Foreskin melanocyte (primary cell): ENCODE measurements at places on chromosomes 4 and X.

DNA sequence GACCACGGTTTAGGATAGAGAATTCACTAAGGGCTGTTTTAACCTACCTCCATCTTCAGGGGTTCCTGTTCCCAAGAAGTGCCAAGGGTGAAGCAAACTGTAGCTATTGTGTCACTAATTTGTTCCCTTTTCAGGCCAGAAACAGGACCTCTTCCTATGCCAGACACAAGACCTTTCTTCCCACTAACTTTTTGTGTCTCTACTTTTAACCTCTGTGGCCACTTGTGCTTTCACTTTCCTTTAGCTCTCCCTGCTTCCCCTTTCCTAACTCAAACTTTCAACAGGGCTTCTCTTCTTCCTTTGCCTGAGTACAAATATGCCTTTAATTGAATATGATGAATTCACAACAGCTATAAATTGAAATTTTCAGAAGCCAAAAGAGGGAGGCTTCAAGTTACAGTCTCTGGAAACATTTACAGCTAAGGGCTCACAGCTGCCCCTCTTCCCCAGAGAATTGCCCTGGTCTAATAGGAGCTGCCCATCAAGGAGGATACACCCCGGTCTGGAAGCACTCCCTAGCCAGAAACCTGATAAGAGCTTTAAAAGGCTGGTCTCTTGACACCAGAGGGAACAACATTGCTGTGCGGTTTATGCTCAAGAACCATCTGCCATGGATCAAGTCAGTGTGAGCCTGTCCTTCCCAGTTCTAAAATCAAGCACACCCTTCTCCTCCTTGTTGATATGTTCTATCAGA, 61.7 kb upstream of the PLS3 start:
- DNase-seq: no peak

DNA sequence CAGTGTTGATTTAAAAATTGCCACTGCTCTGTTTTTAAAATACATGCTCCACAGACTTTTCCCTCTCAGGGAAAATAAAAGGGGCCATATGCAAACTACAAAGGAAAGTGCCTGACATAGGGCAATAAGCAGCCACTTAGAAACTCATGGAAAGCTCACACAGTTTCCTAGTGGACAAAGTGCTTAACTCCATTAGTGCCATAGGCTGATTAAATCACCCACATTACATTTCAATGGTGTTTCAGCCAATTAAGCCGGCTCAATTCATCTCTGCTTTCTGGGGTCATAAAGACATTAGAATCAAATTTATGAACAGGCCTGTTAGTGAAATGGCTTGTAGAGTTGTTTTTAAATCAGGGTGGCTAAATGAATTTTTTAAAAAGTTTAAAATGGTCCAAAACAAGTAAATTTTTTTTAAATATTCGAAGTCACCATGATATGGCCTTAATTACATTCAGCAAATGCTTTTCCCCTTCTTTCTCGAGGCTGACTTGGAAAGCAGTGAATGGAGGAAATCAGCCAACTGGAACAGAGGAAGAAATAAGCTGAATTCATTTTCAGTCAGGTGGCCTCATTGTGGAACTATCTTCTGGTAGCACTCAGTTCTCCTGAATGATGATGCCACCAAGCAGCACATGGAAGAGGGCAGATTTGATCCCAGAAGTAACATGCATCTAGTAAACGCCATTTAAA, 2305.1 kb upstream of the AGA start:
- no peak for DNase-seq

DNA sequence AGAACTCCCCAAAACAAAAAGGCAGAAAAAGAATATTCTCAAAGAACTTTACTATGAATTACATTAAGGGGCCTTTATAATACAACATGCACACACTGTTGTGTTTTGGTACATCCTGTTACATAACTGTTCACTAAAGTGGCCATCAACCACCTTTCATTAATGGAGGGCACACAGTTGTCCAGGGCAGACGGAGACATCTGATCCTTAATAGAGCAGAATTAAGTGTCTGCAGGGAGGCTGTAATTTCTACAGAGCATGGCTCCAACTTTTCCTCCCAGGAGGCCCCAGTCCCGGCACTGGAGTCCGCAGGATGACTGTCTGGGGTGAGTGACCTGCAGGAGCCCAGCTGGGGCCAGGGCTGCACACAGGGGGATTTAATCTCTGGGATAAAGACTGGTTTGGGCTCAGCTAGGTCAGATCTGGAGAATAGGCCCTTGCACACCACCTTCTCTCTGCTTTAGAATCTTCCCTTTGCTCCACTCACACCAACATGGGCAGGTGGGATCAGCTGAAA, 233.4 kb downstream of the MAML3 start:
- no peak for DNase-seq

DNA sequence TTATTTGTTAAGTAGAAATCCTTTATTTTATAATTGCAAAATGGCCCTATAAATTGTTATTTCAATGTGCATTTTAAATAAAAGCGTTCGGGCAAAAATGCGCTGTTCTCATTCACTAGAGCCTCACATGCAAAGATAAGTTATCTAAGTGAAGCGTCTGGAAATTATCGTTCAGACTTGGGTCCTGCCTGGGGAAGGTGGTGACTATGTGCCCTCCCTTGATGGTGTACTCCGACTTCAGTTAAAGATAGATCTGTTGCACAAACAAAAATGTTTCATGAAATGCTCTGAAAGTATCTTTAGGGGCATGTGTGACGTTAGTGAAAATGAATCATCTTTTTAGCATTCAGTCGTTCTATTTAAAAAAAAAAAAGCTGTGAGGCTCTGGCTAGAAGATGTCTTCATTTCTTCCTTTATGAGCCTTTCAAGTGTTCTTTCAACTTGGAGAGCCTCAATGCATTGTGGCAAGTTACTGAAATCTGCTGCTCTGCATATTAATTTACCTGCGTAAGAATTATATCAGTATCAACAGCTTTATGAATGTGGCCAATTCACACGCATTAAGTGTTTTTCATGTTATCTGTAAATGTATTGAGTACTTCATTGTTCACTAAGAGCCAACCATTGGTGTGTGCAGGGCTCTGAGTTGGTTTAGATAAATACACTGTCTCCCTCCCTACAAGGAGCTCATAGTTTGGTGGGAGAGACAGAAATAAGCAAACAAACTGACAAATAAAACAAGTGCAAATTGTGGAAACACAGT, 83.0 kb downstream of the AFF1 start:
- DNase-seq: no peak

- no peak for DNase-seq
Measured at GRCh38 chr4:15376594-15376993, 51.2 kb upstream of the C1QTNF7 start.

- no peak for DNase-seq
Measured at GRCh38 chr4:2296631-2297601, 35.0 kb upstream of the MXD4 start.

DNA sequence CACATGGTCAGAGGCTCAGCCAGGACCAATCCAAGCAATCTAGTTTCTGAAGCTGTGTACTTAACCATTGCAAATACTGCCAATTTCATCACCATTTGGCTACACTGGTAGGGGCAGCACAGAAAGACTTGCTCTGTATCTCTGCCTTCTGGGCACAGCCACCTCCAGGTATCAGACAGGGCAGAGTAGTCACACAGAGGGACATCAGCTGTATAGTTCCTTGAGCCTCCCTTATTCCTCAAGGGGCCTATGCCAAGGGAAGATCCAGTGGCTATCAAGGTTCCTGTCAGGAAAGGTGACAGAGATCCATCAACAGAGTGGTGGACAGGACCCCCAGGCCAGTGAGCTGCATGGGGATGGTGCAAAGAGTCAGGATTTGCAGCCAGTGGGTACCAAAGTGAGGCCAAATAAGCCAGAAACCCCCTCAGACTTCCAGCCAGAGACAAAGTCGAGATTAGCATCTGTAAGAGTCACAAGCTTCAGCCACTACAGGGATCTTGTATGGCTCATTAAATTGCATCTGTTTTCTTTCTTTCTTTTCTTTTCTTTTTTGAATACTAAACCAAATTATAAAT, 381.6 kb upstream of the CPEB2 start:
- DNase-seq: no peak

DNA sequence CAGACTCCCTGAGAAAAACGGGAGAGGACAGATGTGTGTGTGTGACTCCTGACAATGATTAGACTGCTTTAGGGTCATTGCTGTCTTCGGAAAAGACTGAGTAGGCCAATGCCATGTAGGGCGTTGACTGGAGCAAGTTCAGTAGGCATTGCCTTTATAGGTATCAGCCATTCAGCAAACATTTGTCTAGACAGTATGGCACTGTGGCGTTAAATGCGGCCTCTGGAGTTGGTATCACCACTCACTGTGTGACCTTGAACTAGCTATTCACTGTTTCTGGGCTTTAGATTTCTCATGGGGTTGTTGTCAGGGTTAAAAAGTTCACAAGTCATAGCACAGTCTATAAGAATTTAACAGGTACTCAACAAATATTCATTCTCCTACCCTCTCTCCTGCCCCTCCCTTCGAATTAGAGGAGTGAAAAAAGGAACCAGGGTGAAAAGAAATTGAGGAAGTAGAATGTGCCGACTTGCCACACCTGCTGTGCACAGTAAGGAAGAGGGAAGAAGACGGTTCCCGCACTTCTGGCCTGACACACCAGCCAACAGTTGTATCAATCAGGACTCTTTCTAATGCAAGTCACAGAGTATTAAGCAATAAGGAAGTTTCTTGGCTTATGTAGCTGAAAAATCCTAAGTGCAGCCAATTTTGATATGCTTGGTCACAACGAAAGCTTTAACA, 83.2 kb upstream of the PLAC8 start:
- no peak for DNase-seq

DNA sequence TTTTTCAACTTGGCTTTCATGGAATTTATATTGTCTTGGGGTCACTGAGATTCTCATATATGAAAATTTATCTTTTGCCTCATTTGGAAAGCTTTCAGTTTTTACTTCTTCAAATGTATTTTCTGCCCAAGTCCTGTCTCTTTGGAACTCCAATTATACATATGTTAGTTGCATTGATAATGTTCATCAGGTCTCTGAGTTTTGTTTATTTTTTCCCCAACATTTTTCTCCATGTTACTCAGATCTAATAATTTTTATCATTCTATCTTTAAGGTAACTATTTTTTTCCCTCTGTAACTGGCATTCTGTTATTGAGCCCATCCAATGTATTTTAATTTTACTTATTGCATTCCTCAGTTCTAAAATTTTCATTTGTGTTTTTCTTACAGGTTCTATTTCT, 10.7 kb upstream of the TRO start:
- no peak for DNase-seq

DNA sequence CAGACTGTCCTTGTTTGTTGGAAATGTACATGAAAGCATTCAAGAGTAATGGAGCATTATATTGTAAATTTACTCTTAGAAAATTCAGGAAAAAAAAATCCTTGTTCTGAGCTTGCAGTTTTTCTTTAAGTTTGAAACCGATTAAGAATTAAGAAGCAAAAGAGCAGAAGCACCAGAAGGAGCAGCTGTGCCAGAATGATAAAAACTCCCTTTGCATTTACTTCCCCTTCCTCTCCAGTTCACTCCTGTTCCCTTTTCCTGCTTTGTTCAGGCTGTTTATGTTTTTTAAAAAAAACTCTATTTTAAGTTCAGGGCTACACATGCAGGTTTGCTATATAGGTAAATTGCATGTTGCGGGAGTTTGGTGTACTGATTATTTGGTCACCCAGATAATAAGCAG, 90.3 kb downstream of the ATOH1 start:
- no peak for DNase-seq

DNA sequence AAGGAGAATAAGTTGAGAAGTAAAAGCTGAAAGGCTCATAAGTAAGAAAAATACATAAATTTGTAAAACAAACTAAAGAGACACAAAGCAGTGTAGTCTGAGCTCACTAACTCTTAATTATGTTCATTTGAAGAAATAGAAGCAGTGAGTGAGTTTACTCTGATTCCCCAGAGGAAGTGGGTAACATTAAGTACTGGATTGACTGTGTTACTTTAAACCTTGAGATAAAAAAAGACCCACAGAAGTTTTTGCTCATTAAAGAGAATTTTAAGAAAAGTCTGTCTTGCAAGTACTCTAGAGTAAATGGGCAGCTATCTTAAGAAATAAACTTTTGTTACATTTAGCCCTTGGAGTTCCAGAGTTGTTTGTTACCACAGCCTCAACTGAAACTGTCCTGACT, 2466.9 kb downstream of the PCDH7 start:
- DNase-seq: no peak

GRCh38 chr4:77367638-77368037, 210.6 kb downstream of the CCNG2 start:
- DNase-seq: no peak

DNA sequence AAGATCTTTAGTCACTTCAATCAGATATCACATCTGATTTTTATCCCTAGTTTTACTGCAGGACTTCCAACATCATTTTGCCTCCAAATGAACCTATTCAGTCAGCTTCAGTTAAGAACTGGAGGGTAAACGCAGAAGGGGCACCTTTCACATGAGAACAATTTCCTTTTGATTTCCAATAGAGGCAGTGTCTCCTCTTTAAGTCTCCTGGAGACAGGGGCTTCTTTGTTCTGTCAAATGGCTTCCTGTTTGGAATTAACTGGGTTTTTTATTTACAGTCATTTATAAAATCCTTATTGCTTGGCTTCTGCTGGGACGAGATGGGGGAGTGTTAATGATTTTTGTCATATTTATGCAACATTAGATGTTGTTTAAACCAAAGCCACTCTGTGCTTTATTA, 164.0 kb downstream of the STK32B start:
- peak; percentile 80 for DNase-seq

DNA sequence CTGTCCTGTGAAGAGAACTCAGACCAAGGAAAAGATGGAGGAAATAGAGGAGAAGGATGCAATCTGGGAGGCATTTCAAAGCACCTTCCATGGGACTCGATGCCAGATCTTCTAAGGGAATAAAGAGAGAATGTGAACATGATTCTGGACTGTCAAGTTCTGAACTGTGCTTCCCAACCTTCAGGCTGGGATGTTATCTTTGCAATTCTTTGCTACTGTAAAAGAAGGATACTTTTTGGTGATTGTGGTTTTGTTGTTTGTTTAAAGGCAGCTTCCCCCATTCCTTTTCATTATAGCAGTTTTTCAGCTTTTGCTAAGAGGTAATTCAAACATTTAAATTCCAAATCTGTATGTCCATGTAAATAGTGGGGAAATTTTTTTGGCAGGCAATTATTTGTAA, 217.3 kb downstream of the NWD2 start:
- DNase-seq: no peak

GRCh38 chrX:63613531-63614028, 171.4 kb downstream of the ARHGEF9 start:
- DNase-seq: no peak

GRCh38 chr4:105548483-105548882, 3.9 kb upstream of the ARHGEF38 start:
- DNase-seq: peak; percentile 91

- no peak for DNase-seq
Measured at GRCh38 chr4:35793045-35793722, 451.1 kb downstream of the ARAP2 start.

- DNase-seq: no peak
Measured at GRCh38 chr4:173529477-173530325, at the start of gene HAND2. Gene HAND2 (minus strand): TSS chr4:173530229. CDS start chr4:173529289, 940 bp downstream.

DNA sequence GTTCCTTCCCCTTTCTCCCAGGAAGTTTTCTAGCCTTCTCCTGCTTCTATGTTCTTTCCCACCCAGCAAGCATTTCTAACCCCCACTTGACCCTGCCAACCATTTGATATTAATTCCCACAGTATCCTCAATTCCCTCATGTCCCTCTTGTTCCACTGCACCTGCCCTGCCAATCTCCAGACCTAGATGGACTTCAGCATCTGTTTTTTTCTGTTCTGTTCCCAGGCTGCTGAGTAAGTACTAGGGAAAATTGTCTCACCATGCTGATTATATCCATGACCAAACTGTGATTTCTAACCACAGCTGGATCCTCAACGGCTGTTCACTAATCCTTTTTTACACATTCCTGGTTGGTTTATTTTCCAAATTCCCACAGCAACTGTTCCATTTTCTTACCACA, 37.7 kb downstream of the CLCN5 start:
- no peak for DNase-seq

- no peak for DNase-seq
Measured at GRCh38 chr4:33467291-33467690, 2747.1 kb downstream of the PCDH7 start.
